ENCODE measurements at places on chromosomes 1 and 21. TPM values are rescaled to one million over a fixed set of nuclear protein-coding genes. Genes with fewer than 3 reads are reported as not detected.

The RNU1-2 gene
- 7,909 TPM for total RNA-seq

The LCE6A gene
- not detected for total RNA-seq

The CNR2 gene
- 0.12 TPM for total RNA-seq

The NR0B2 gene
- 16.1 TPM for total RNA-seq

The NAXE gene
- total RNA-seq: 53.7 TPM

The NES gene
- total RNA-seq: 62.2 TPM

The VAMP3 gene
- 83.7 TPM for total RNA-seq

The ASCL5 gene
- not detected for total RNA-seq

The SPRR1A gene
- not detected for total RNA-seq

The FMO5 gene
- total RNA-seq: 5.1 TPM

The GPR37L1 gene
- total RNA-seq: 0.06 TPM

The PBX1 gene
- 160 TPM for total RNA-seq

The KIF14 gene
- total RNA-seq: 3.6 TPM

The MAP1LC3C gene
- total RNA-seq: 1.9 TPM

The GSTM5 gene
- 16.5 TPM for total RNA-seq

The NUAK2 gene
- total RNA-seq: 26.0 TPM

The AKNAD1 gene
- not detected for total RNA-seq

The ANP32E gene
- total RNA-seq: 34.7 TPM

The ILDR2 gene
- 10.2 TPM for total RNA-seq

The THEM5 gene
- 0.41 TPM for total RNA-seq

The UQCRHL gene
- 4.7 TPM for total RNA-seq

The RAB42 gene
- 3.0 TPM for total RNA-seq

The KRTAP13-2 gene
- total RNA-seq: not detected

The PDE9A gene
- 30.1 TPM for total RNA-seq

The SERINC2 gene
- total RNA-seq: 24.8 TPM

The CELA3A gene
- 0.23 TPM for total RNA-seq

The CNKSR1 gene
- total RNA-seq: 7.6 TPM

The CELA3B gene
- total RNA-seq: not detected

The FASLG gene
- total RNA-seq: not detected

The CIART gene
- 3.2 TPM for total RNA-seq

The FCRL5 gene
- 0.23 TPM for total RNA-seq

The OLFML3 gene
- total RNA-seq: 102 TPM

The NPHS2 gene
- 46.4 TPM for total RNA-seq

The PTGS2 gene
- 3.6 TPM for total RNA-seq

The AK5 gene
- 3.6 TPM for total RNA-seq

The KRTAP10-1 gene
- total RNA-seq: not detected

The CYP2J2 gene
- 4.7 TPM for total RNA-seq

The OPRD1 gene
- total RNA-seq: 0.23 TPM

The IL10 gene
- total RNA-seq: 1.2 TPM

The CGN gene
- total RNA-seq: 20.6 TPM

Data from metanephros (tissue), 2 donors.